ENCODE measurements at places on chromosomes 6 and 20.

- peak; percentile 18 for DNase-seq
Observed at GRCh38 chr20:21100578-21101452, 5.3 kb downstream of the LINC00237 start.

GRCh38 chr6:93177918-93178317, 241.4 kb downstream of the EPHA7 start:
- no peak for DNase-seq

DNA sequence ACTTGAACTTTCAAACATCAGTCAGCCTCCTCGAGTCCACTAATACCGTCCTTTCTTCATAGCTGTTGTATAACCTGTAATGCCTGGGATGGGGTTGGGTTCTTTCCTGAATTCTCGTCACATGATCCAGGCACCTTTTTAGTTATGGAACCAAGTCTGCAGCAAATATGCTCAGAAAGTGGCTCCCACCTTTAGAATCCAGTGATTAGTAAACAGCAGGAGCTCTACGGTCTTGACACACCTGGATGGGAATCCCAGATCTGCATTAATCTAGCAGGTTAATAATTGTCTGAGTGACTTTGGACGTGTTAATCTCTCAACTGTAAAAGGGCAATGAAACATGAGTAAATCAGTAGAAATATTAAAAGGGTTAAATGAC, 729 bp upstream of the ZHX3 start:
- DNase-seq = no peak

DNA sequence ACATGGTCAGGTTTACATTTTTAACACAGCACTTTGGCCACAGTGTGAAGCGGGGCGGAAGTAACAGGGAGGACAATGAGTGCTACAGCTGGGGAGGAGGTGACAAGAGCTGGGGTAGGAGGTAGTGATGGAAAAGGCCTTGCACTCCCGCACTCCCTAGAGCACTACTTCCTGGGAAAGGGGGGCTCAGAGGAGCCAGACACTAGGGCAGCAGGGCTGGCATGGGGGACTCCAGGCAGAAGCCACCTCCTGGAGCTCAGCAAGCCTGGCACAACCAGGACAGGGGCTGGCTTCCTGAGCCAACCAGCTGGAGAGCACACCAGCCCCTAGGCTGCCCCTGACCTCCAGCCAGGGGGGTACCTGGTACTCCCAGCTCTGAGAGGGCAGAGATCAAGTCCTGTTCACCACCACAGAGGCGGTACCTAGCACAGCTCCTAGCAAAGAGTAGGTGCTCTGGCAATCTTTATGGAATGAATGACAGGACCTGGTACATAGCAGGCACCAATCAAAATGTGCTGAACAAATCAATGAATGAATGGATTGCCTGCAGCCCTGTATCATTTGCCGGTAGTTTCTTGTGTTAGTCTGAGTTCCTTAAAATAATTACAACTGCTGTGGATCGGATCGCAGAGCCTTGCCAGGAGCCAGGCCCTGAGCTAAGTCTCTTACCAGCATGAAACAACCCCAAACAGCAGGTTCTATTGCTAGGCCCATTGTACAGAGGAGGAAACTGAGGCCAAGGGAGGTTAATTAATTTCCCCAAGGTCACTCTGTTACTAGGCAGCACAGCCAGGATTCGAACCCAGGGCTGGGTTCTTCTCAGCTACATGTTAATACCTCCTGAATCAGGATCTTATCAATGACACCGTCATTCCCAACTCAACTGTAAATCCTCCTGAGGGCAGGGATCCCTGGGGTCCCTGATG, 15.5 kb downstream of the NOL4L start:
- DNase-seq = peak; percentile 26

DNA sequence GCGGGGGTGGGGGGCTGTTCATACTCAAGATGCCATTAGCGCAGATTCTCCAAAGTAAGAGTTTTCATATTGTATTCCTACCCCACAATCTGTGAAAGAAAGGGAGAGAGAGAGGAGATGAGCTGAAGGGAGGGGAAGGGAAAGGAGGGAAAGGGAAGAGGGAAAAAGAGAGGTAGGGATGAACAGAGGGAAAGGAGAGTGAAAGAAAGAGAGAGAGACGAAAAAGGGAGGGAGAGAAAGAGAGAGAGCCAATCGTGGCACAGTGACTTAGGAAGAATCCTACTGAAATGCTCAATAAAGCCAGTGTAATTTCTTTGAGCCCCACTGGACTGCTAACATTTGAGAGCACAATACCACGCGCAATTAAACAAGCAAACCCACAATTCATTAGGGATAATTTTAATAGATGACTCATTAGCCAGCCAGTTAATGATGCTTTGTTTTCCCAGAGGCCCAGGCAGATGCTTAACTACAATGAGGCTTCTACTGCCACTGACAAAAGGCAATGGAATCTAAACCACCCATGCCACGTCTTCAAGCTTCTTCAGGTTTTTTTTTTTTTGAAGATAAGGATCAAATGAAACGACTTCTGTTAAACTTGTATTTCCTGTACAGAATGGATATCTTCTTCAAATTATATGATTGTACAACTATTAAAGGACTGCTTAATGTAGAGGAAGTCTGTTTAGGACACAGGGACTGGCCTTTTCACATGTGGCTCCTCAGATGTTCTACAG, 306.8 kb downstream of the FOXC1 start:
- no peak for DNase-seq

DNA sequence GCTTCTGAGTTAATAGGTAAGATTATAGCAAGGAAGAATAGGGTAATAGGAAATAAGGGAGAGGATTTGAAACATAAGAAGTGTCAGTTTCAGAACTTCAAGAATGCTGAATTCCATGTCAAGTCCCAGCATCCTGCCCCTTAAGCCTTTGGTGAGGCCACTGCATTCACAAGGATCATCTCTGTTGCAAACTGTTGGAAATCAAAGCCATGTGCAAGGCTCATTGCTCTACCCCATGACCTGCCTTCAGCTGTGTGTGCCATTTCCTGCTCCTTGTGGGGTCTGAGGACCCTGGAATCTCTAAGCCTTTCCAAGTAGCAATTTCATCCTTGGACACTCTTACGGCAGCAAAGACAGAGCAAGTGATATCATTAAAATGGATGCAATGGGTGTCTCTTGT, 203.0 kb downstream of the CDC5L start:
- no peak for DNase-seq

- DNase-seq = no peak
Observed at GRCh38 chr6:111600588-111601445, 4.9 kb downstream of the TRAF3IP2 start.

DNA sequence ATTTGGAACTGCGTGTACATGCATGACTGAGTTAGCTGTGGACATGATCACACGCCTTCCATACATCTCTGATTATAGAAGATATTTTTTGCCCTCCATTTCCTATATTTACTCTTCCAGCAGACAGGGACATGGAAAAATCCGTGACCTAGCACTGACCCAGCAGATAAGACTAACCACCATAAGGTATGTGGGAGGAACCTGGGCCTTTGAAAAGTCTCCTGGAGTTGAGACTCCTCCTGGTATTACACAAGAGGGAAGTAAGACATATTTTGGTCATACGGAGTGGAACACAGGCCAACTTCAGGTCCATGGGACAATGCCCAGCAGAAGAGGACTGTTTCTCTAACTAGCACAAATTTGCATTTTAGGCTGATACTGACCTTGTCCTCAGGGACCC, 13.7 kb upstream of the SIRPB1 start:
- DNase-seq = no peak

GRCh38 chr6:157380779-157381561, at the start of gene ZDHHC14:
Gene ZDHHC14 (plus strand): TSS chr6:157381190.
- peak; percentile 88 for DNase-seq

GRCh38 chr20:54139188-54139587, 34.6 kb downstream of the CYP24A1 start:
- DNase-seq = no peak

DNA sequence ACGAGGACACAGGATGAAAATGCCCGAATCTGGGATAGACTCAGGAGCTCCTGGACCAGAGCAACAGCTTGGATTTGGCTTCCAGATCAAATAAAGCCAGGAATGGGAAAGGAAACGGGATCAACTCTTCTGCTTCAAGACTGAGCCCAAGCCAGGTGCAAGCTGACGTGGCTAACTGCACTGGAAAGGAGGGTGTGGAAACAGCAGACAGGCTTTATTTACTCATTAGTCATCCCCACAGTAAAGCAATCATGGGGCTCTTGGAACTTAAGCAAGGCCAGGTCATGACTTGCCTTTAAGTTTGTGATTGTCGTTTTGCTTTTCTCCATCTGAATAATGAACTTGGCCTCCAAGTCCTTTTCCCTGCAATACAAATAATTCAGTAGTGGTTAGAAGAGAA, 45.2 kb downstream of the KIF16B start:
- no peak for DNase-seq

DNA sequence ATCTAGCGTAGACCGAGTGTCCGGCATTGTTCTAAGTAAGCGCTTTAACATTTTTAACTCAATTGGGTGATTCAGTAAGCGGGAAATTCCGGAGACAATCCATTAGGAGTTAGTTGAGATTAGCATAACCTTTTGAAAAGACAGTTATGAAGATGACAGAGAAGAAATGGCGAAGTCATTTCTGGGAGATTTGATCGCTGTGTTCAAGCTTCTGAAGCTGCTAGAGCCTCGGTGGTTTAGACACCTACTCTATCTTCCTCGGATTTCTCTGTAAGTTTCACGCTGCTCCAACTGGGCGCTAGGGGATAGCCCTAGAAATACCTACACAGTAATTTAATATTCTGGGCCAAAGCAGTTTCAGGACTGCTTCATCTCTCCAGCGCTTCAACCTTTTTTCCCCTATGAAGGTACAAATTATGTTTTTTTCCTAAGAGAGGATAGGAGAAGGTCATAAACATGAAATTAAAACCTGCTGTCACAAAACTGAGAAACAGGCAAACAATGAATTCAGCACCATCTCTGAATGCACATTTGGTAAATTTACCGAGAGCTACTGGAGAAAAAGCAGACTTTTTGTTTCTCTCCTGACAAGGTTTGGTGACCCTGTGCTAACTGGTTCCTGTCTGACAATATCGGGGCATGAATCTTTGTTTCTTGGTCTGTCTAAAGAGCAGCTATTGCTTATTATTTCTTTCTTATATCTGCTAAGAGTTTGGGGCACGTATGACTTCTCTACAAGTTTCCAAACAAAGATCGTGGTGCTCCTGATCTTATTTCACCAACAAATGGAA, 22.4 kb downstream of the ZNF311 start:
- peak; percentile 46 for DNase-seq

- no peak for DNase-seq
Observed at GRCh38 chr6:26216886-26217713, 129.9 kb downstream of the HFE start.

DNA sequence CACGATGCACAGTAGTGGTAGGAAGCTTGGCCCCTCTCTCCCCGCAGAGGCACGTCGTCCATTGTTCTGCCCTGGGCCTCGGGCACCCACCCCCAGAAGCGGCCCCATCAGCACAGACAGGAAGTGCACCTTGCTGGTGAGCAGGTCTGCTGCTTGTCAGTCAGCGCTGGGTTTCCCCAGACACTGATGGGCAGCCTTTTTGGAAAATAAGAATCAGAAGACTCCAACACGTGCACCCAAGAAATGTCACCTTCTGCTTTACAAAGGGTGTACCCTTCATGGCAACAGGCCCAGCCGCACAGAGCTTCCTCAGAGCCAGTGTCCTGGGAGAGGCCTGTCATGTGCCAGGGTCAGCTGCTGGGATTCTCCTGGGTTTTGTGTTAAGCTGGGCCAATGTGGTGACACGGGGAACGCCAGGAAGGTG, 34.7 kb upstream of the IRF4 start:
- DNase-seq = no peak

DNA sequence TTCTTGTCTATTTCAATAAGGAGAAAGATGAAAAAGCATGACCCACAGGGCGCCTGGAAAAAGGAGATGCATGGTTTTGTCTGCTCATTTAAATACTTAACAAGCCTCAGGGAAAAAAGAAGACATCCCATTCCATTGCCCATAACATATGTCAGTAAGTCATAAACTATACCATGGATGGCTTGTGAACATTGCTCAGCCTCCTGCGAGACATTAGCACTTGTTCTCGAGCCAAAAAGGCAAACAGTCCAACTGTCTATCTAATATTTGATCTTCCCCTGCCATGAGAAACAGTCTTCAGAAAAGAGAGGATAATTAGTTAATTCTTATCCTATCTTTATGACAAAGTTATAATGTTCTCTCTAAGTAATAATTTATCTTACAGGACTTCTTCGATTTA, 527.4 kb downstream of the HACE1 start:
- no peak for DNase-seq

Measured in CD4-positive, alpha-beta T cell treated with Interleukin-10 for 1 hour (primary cell).